NCI-H1930 (cell line): ENCODE measurements at places on chromosomes 16 and 17.

GRCh38 chr16:6888531-6888930 is 444.1 kb upstream of the RBFOX1 start:
- DNase-seq = no peak

- no peak for DNase-seq
Measured at GRCh38 chr17:4789701-4789950, 862 bp downstream of the GLTPD2 start.

DNA sequence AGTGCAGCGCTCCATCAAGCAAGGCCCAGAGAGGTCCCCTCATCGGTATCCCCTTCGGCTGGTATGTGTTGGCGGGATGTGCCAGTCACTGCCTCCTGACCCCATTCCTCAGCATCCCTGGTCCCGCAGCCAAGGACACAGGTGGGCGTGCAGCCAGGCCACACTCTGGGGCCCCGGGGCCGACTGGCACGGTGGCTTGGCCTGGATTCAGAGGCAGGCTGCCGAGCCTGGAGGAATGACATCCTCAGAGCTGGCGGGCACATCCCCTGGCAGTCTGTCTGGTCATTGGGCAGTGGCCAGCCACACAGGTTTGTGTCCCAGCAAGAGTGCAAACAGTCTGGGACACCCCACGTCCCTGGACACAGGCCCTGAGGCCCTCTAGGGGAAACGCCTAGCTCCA is 111.1 kb downstream of the SDK2 start:
- no peak for DNase-seq

DNA sequence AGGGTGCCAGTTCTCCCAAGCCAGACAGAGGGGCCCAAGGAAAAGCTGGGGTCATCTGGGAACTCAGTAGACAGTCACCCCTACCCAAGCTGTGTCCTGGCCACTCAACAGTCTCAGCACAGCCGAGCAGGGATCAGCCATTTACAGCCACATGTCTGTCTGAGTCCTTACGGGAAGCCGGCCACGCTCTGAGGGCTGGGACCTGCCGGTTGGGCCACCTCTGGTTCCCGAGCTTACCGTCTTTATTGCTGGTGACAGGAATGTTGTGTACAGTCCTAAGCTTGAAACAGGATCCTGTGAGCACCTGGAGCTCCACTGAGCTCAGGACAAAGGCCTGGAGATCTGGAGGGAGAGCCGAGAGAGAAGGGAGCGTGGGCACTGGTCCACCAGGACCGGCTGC is 59.8 kb downstream of the TIMM22 start:
- no peak for DNase-seq

GRCh38 chr17:80942423-80943345 is 49.0 kb upstream of the CHMP6 start:
- DNase-seq = no peak

GRCh38 chr17:4124999-4125398 is 17.8 kb downstream of the ZZEF1 start:
- no peak for DNase-seq

DNA sequence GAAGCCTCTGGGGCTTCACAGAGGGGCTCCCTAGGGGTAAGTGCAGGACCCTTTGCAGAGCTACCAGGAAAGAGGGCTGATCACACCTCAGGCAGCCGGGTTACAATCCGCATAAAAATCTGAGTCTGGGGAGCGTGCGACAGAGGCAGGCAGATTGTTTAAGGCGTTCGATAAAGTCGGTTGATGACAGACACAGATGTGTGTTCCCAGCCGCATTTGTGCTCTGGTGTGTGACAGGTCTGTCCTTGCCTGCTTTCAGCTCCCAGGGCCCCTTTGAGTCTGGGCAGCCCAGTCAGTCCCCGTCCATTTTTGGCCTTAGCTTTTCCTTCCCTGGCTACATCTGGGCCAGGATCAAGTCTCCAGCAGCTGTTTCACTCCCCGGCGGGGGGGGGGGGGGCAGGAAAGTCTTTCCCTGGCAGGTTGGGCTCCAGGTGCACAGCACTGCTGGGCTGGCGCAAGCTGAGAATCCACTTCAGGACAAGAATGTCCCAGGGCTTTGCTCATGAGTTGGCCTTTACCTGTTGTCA is 1.3 kb upstream of the ZACN start:
- DNase-seq = no peak

DNA sequence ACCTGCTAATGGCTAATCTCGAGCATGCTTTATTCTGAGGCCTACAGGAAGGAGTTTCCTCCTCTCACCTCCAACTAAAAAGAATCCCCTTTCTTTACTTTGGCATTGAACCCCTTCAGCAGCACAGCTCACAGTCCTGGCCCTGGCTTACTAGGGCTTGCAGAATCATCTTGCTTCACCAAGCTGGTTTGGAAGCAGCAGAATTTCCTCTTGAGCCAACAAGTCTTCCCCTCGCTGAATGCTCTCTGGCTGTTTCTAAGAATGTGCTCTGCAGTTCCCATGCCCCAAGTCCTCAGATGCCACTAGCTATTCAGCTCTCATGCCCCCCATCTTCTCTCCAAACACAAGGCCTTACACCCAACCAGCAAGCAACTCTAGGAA is 271.2 kb downstream of the NTN1 start:
- no peak for DNase-seq

DNA sequence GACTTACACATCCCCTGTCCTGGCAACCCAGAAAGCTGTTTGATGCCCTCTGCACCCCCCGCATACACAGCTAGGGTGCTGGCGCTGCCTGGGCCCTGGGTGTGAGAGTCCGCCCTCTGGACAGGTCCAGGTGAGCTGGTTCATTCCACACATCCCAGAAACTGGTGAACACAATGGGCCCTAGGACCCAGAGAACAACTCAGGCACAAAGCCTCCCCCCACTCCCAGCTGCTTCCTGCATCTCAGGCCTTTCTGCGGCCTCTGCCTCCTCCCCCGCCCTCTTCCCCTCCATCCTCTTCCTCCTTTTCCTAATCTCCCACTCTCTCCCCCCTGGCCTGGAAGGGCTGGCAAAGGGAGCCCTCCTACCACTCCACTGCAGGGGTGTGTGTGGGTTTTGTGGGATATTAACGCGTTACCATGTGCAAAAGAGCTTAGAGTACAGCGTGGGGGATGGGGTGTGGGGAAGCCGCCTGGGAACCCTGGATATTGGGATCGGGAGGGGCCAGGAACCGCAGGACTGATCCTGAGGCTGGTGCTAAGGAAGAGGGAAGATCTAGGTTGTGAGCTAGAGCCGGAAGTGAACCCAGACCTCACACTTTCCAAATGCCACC is 1.6 kb upstream of the PPP1R9B start:
- DNase-seq = peak; percentile 78

- DNase-seq = no peak
Measured at GRCh38 chr17:47252766-47253512, 688 bp upstream of the ITGB3 start.

- DNase-seq = peak; percentile 23
Measured at GRCh38 chr16:24075931-24076716, 180.0 kb upstream of the CACNG3 start.

DNA sequence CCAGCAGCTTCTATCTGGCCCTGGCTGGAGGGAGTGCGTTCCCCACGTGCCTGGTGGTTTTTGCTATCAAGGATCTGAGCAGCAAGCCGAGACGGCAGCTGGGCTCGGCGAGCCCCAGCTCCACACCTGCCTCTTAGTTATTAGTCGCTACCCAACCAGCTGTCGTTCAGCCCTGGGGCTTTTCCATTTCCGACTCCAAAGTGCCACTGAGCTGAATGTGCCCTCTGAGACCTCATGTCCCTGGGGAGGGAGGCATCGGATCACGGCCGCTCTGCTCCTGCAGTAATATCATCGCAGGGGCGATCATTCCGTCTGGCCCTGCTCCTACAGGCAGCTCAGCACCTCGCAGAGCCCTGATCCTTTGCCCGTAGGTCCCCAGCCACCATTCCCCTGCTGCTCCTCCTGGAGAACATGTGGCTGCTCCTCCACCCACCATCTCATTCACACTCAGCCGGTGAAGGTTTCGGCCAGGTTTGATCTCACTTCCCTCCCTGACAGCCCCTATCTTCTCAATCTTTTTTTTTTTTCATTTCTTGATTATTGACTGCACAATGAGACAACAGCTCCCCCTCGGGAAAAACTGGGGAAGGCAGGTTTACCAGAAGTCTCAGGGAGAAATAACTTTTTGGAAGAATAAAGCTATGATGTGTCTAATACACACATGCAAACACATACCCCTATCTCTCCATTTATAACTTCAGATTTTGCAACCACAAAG is 86.7 kb downstream of the ZFHX3 start:
- DNase-seq = no peak

- no peak for DNase-seq
Measured at GRCh38 chr17:60893475-60893874, 215.8 kb downstream of the BCAS3 start.

DNA sequence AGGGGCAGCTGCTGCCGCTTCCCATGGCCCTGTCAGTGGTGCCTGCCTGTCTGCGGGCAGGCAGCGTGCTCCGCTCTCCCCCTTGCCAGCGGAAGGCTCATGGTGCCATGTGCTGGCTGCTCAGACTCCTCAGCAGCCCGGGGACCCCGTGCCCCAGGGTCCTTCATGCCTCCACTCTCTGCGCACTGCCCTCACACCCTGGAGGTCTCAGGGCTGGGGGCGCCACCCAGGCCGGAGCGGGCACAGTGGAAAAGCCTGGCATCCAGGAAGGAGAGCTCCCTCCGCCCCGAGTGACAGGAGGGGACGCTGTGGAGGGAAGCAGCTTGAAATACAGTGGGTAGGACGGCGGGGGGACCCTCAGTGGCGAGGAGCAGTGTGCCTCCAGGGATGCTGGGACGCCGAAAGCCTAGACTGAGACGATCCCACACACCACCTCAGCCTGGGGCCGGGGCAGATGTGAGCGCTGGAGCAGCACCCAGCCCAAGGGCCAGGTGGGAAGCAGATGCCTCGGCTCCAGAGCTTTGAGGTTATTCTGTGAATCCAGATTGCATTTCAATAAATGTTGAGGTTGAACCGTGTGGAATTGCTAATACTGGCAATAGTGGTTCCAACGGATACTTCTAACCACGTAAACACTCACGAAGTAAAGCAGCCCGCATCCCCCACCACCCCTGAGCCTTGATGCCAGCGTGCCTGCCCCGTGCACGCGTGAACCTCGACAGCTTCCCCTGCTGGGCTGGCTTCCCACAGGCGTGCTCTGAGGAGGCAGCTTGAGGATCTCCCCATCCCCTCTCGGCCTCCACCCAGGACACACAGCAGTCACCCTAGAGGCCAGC is 6.5 kb downstream of the TMEM204 start:
- no peak for DNase-seq

DNA sequence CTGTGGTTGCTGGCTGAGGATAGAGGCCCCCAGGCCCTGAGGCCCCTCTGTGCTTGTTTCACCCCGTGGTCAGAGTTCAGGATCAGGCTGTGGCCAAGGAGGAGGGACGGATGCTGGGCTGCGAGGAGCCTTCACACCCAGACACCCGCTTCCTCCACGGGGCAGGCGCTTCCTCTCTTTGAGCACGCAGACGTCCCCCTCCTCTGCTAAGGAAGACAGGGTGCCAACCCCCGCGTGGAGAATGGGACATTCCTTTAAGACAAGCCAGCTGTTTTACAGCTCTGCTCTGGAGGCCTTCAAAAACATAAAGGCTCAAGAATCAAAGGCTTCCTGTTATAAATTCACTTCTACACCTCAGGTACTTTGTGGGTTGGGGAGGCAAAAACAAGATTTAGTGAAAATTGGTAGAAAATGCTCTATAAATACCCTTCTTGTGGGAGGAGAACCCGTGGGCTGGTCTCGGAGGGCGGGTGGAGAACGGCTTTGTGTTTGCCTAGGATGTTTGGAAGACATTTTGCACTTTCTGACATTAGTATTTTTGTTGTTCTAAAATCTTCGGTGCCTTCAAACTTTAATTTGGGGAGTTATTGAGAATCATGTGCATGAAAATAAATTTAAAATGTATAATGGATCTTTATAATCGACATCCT is 60.8 kb upstream of the FOXF1 start:
- DNase-seq = no peak

DNA sequence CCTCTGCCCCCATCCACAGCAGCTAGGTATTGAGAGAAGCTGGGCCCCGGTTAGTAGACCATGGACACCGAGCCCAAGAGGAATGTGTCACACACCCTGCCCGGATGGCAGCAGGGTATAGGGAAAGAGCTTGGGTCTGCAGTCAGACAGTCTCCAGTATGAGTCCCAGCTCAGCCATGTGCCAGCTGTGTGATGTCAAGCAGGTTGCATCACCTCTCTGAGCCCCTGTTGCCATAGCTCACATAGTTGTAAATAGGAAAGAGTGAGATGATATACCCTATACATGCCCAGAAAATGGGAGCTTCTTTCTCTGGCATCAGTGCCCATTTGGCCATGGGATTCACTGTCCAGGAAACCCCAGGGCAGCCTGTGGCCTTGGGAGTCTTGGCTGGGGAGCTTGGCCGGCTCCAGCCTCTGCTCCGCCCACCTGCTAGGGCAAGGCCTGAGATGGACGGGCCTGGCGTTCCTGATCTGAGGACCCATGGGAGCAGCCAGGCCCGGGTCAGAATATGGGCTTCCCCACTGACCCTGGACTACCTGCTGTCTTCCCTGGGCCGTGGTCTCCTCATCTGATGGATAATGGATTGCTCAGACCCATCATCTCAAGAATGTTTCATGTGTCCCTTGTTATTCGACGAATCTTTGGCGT is 13.2 kb downstream of the CD300LG start:
- no peak for DNase-seq

- DNase-seq = peak; percentile 30
Measured at GRCh38 chr17:9467518-9467917, 108.1 kb downstream of the STX8 start.

DNA sequence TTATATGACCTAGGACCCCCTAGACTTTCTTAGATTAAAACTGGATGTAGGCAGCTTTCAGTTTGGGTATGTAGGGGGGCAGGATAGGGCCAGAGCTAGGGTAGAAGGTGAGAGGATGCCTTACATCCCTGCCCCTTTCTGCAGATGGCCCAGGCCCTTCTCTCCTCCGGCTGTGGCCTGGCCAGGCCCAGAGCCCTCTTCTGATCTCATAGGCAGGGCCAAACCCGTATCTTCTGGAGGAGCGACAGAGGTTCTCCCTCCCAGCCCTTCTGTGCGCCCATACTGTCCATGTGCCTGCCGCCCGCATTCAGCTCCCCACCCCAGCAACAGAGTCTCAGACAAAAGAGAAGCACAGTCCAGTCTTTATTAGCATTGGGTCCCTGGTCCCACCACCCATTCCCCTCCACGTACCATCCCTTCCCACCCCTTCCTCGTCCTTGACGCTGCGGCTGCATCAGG is 2.0 kb upstream of the TSPOAP1 start:
- no peak for DNase-seq

- no peak for DNase-seq
Measured at GRCh38 chr17:65055280-65055707, 1.2 kb downstream of the GNA13 start.

GRCh38 chr17:59423137-59423724 is 91.8 kb downstream of the YPEL2 start:
- DNase-seq = no peak

DNA sequence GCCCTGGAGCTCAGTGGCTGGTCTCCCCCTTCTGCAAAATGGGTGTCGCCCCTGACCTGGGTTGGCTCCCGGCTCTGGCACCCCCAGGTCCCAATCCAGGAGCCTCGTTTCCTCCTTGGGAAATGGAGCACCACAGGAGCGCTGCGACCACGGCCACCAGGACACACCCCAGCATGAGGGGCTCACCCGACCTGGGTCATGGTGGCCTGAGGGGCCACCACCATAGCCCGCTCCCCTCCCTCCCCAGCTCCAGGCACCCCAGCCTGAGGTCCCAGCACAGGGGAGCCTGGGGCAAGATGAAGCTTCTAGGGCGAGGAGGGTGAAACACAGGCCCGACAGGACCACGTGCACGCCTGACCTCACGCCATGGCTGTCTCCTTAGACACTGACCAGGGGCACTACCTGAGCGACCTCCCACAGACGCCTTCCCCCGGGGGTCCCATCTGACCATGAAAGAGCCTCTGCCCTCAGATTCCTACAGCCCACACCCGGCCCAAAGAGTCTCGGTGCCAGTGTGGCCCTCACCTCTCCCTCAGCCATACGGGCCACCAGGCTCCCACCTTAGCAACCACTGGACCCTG is 11.8 kb downstream of the BCAR1 start:
- DNase-seq = no peak
